ENCODE measurements at places on chromosomes 1 and 21.

DNA sequence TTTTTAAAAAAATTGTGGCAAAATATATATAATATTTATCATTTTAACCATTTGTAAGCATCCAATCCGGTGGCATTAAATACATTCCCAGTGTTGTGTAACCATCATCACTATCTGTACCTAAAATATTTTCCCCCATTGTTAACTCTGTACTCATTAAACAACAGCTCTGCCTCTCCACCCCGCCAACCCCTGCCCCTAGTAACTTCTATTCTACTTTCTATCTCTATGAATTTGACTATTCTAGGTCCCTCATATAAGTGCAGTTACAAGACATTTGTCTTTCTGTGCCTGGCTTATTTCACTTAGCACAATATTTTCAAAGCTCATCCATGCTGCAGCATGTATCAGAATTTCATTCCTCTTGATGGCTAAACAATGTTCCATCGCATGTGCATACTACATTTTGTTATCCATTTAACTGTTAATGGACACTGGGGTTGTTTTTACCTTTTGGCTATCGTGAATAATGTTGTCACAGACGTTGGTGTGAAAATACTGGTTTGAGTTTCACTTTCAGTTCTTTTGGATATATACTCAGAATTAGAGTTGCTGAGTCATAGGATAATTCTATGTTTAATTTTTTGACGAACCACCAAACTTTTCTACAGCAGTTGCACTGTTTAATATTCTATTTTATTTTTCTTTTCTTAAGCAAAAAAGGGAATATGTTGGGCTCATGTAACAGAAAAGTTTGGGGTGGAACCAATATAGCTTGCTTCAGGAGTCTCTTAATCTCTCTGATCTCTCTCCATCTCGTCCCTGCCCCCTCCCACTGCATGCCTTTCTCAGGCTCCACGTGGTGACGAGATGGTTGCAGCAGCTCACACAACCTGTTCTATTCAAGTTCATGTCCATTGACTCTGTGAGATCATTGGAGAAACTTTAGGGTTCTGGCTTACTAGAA, 25.2 kb upstream of the RCAN1 start:
- DNase-seq: no peak

- no peak for DNase-seq
Measured at GRCh38 chr21:44779417-44780136, 22.0 kb downstream of the UBE2G2 start.

DNA sequence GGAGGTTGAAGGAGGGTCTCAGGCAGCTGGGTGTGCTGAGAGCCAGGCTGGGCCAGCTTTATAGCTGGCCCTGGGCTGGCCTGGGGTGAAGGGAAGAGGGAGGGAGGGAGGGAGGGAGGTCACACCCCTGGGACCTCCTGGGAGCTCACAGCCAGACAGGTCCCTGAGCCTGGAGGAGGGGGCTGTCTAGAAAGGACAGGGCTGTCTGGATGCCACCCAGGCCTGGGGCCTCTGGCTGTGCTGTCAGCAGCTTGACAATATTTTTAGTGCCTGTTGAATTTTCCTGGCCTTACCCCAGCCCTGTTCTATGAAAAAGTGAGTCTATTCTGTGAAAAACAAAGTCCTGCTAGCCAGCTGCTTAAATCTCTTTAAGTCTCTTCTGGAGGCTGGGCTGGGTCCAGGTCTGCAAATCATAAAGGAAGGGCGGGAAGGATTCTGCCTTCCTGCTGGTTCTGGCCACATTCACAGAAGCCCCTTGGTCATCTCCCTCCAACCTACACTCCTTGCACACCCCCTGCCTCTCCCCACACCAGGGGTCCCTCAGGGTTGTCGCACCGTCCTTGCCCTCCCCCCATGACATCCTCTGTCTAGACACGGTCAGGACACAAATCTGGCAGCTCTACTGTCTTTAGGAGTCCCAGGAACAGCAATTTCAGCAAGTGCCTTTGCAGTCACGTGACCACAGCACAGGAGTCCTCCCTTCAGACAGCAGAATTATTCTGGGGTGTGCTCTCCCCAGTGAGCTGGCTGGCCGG, at the start of gene LEFTY2:
TSS of gene LEFTY2 (minus strand) at position 34 of the 755 bp plus-strand sequence. CDS start 80 bp downstream, outside the sequence.
- no peak for DNase-seq

DNA sequence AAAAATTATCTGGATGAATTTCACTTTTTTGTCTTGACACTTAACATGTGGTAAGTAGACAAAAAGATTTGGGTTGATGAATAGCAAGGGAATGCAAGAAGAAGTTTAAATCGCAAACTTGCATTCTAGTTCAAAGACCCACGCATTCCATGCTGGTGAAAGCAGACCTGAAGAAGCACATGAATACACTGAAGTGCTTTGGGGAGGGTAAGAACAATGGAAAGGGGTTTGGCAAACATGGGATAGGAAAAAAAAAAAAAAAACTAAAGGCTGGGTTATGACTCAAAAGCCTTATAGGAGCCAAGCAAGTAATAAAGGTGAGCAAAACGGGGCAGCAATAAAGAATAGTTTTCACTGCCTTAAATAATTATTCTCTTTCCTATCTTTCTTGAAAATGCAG, 450.2 kb downstream of the LMO4 start:
- DNase-seq: no peak

GRCh38 chr1:228286505-228287417, 78.9 kb downstream of the OBSCN start:
- peak; percentile 13 for DNase-seq

- DNase-seq: no peak
Measured at GRCh38 chr1:152034654-152035538, 1.9 kb downstream of the S100A11 start.

DNA sequence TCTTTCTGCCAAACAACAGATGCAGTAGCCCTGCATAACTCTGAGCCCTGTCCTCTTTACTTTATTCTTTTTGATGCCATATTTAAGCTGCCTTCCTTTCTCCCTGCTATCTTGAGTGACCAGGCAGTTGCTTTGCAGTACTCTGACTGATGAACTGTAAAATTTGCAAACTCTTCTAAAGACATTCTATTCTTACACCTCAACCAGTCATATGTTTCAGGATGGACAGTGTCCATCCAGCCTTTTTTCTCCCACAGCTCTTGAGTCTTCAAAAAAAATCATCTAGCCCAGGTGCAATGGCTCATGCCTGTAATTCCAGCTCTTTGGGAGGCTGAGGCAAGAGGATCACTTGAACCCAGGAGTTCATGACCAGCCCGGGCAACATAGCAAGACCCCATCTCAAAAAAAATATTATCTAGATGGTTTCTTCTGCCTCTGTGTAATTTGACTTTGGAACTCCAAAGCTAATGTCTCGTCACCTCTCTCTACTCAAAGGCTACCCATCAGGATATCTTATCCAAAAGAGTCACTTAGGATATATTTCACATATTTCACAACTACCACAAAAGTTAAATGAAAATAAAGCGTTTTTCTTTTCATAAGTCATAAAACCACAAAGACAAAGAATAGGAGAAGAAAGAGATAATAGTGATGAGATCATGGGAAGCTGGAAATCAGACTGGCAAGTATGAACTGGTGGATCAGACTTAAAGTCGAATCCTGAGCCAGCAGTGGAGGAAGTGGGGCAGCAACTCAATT, 54.6 kb upstream of the IPO9 start:
- no peak for DNase-seq

- DNase-seq: no peak
Measured at GRCh38 chr1:17498214-17498613, 41.3 kb upstream of the ARHGEF10L start.

GRCh38 chr21:30072496-30072895, 94.1 kb downstream of the CLDN17 start:
- DNase-seq: no peak

GRCh38 chr1:34914958-34915357, 14.5 kb downstream of the DLGAP3 start:
- DNase-seq: no peak

DNA sequence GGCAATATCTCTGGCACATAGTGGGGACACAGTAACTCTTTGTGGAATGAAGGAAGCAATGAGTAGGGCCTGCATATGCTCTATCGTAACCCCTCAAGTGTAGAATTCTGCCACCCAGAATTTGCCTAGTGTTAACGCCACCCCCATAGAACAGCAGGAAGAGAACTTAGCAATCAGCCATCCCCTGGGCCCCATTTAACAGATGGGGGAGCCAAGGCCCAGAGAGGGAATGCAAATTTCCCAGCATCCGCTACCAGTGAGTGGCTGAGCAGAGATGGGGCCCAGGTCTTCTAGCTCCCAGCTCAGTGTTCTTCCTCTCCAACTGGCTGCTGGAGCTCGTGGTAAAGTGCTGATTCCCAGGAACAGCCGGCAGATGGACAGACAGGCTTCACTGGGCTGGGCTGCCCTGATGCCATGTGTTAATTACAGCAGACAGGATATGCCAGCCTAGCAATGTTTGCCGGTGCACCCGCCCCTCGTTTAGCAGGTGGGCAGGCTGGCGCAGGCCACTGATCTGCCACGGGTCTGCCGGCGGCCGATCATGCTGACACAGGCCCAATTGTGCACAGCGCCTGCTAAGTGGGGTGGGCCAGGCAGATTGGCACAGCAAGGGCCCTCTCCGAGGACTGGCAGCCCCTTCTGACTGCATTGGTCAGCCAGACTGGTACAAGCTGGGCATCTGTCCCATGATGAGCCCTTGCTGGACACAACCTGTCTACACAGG, 171.9 kb downstream of the IGSF21 start:
- DNase-seq: no peak

DNA sequence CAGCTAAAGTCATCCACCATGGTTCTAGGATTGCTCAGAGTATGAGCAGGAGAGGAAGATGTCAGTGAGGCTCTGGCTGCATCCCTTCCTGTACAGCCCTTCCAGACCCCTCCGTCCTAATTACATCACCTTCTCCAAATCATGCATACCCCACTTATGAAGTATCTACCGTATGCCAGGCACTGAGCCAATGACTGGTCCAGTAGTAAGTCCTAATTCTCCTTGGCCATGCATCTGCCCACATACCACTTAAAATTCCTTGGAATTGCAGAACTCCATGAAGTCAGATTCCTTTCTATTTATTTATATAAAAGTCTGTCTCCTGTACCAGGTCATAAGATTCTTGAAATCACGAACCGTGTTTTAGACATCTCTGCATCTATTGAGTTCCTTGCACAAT, 106.1 kb downstream of the SEC16B start:
- no peak for DNase-seq

- no peak for DNase-seq
Measured at GRCh38 chr1:56931686-56932085, 34.1 kb downstream of the C8B start.

GRCh38 chr1:222250376-222250775, 297.5 kb downstream of the HHIPL2 start:
- no peak for DNase-seq

DNA sequence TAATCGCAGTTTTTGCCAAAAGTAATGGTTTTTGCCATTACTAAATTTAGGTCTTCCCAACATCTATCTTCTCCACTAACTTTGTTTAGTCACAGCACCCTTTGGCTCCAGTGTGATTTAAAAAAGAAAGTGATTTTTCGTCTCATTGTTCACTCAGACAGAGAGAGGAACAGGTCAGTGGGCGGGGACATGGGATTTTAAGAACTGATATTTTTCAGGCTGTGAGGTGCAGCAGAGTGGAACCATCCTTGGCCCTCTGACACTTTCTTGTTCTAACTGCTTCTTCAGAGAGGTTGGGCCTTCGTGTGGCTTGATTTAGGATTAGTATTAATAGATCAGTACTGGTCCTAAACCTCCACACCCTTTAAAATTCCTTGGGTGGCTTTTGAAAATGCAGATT, 38.8 kb downstream of the CASQ2 start:
- DNase-seq: no peak

DNA sequence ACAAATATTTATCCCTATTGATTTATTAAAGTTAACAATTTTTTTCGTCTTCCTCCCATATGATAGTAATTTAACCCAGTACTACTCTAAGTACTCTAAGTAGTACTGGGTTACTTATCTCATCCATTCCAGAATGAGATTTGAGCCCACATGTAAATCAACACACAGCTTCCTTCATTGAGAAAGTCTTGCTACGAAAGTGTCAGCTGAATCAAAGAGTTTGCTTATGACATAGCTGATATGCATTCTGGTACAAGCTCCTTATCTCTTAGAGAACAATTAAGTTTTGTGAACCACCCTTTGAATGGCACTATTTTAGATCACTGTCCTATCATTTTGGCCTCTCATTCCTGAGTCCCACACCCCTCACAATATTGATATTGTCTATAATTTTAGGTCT, 2.4 kb upstream of the SLC44A3 start:
- DNase-seq: no peak

GRCh38 chr1:162214202-162214601, 144.7 kb downstream of the NOS1AP start:
- DNase-seq: no peak

- no peak for DNase-seq
Measured at GRCh38 chr1:45673956-45674355, 12.4 kb downstream of the GPBP1L1 start.

GRCh38 chr1:39960431-39960958, 5.5 kb downstream of the MFSD2A start:
- peak; percentile 27 for DNase-seq

GRCh38 chr1:220828950-220829586, 42.4 kb downstream of the MTARC1 start:
- no peak for DNase-seq

DNA sequence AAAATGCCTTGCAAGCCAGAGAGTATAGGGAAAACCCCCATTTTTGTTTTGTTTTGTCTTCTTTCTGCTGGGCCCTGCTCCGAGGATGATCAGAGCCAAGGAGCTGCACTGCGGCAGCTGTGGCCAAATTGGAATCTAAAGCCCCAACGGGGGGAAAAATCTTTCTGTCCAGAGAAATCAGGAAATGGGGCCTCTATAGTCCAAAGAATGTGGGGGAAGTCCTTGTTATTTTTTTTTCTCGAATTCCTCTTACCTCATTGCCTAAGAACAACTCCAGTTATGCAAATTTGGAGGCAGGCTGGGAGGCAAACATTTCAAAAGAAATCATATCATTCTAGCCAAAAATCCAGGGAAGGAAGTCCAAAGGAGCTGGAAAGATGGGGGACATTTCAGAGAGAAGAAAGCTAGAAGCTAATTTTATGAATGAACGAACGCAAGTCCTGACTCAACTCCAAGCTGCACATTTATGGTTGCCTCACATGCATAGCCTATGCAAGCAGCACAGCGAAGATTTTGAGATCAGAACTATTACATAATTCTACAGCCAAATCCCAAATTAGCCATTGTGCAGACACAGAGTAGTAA, 263.2 kb downstream of the KCTD3 start:
- no peak for DNase-seq

DNA sequence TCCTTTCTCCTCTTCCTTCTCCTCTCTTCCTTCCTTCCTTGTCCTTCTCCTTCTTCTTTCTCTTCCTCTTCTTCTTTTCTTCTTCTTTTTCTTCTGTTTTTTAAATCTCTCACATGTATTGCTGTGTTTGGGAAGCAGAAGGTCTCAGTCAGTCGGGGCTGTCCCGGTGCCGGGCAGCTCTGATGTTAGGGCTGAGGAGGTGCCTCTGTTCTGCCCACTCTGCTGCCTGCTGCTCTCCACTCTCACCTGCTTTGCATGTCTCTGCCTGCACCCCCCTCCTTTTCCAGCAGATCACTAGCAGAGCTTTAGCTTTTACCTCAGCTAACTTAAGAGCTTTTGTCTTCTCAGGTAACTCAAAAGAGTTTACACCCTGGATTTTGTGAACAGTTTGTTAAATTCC, 276.6 kb downstream of the CHRM3 start:
- no peak for DNase-seq
